ENCODE measurements at places on chromosomes 11 and 22.

DNA sequence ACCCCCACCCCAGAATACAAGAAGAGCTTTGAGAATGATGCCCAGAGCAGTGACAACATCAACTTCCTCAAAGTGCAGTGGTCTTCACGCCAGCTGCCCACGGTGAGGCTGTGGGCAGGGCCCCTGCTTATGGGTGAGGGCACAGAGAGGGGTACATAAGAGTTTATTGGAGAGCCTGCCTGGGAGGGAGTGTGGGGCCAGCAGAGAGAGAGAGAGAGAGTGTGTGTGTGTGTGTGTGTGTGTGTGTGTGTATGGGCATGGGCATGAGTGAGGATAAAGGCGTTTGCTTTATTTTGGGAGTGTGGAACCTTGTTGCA lies 9.5 kb downstream of the PHOX2A start:
- DNase-seq, result no peak

DNA sequence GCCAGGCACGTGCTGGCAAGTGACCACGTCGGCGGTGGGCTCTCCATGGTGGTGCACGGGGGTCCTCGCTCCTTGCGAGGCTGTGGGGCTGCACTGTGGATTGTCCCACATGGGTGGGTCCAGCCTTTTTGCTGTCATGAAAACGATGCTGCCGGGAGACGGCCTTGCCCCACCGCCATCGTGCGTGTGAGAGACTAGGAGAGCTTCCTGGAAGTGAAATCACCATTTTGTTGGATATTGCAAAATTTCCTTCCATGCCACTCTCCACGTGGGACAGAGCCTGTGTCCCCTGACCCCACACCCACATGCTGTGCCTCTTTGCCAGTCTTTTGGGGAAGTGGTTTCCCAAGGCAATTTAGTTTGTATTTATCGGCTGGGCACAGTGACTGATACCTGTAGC lies 18.2 kb upstream of the GRAMD4 start:
- no peak for DNase-seq

DNA sequence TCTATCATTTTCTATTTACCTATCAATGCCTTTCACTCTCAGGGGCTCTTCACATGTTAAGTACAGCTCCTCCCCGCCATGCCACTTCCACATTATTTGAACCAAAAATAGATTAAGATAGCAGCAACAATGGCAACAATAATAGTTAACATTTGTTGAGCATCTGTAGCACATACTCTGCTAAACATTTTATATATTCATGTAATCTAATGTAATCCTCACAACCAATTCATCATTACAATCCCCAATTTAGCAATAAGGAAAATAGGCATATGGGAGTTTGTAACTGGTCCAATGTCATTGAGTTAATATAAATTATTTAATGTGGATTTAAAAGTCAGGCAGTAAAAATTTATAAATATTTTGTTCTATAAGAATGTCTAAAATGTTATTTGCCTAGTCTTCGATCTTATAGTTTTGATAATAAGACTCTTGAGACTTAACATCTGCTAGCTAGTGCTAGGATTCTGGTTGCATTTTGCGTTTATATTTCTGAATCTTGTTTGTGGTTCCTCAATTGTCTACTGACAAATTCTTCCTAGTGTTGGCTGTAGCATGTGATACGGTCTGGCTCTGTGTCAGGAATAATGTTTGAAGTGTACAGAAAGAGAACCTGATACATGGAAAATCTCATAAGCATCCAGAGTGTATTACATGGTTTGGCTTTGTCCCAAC lies 621.5 kb upstream of the LUZP2 start:
- no peak for DNase-seq

GRCh38 chr11:107998761-107999160 lies 9.9 kb upstream of the CUL5 start:
- DNase-seq, result no peak

- no peak for DNase-seq
Observed at GRCh38 chr11:69413015-69413801, 68.3 kb upstream of the LINC01488 start.

All from stimulated activated CD4-positive, alpha-beta T cell treated with anti-CD3 and anti-CD28 coated beads, Interleukin-1b, Interleukin-23, amount 100 ng/mL, for 24 hours (primary cell).